Pericardium fibroblast (primary cell): ENCODE measurements at places on chromosomes 6 and 20. TPM values are rescaled to one million over a fixed set of nuclear protein-coding genes. Genes with fewer than 3 reads are reported as not detected.

OXT gene
- not detected in 2 replicates for total RNA-seq

DNAAF9 gene
- total RNA-seq: 10.0 and 11.4 TPM in 2 replicates

POU5F1 gene
- total RNA-seq: 0.23 TPM in 1 of 2 replicates, not detected in the other

MMP24 gene
- total RNA-seq: 0.26 and 0.93 TPM in 2 replicates

SULF2 gene
- 105 and 169 TPM in 2 replicates for total RNA-seq
